Epithelial cell of umbilical artery (primary cell): ENCODE measurements at places on chromosomes 11 and 22. TPM values are rescaled to one million over a fixed set of nuclear protein-coding genes. Genes with fewer than 3 reads are reported as not detected.

FLRT1 gene
- total RNA-seq, result not detected in 2 replicates

KRTAP5-10 gene
- total RNA-seq, result not detected in 2 replicates

P2RY6 gene
- not detected in 2 replicates for total RNA-seq

BUD13 gene
- total RNA-seq, result 17.5 and 22.3 TPM in 2 replicates

CFAP300 gene
- total RNA-seq, result 0.61 TPM in 1 of 2 replicates, not detected in the other

SULT4A1 gene
- 0.32 TPM in 1 of 2 replicates, not detected in the other for total RNA-seq

IL18 gene
- not detected in 2 replicates for total RNA-seq

LRRC56 gene
- total RNA-seq, result 0.30 and 0.32 TPM in 2 replicates

IFITM1 gene
- total RNA-seq, result 18.5 and 92.6 TPM in 2 replicates

KDELR3 gene
- 25.5 and 80.2 TPM in 2 replicates for total RNA-seq

CRYBB1 gene
- total RNA-seq, result not detected in 2 replicates

GLYATL2 gene
- 0.61 TPM in 1 of 2 replicates, not detected in the other for total RNA-seq

SLC16A8 gene
- total RNA-seq, result under 0.01 TPM in 1 of 2 replicates, not detected in the other

TMEM191C gene
- 0.61 TPM in 1 of 2 replicates, not detected in the other for total RNA-seq

TTC36 gene
- 0.65 TPM in 1 of 2 replicates, not detected in the other for total RNA-seq

MCAM gene
- total RNA-seq, result 2,717 and 5,496 TPM in 2 replicates

SWAP70 gene
- 145 and 164 TPM in 2 replicates for total RNA-seq

SF1 gene
- total RNA-seq, result 65.6 and 72.6 TPM in 2 replicates

IL18BP gene
- total RNA-seq, result 7.0 and 9.1 TPM in 2 replicates

CTR9 gene
- 24.4 and 30.2 TPM in 2 replicates for total RNA-seq

SCGB1A1 gene
- total RNA-seq, result not detected in 2 replicates

GNG3 gene
- total RNA-seq, result 0.32 TPM in 1 of 2 replicates, not detected in the other

PATE2 gene
- total RNA-seq, result 0.32 TPM in 1 of 2 replicates, not detected in the other

DGAT2 gene
- total RNA-seq, result 1.2 and 1.3 TPM in 2 replicates

CHST1 gene
- total RNA-seq, result 15.2 and 64.6 TPM in 2 replicates

AQP11 gene
- total RNA-seq, result 0.30 and 0.32 TPM in 2 replicates

MUC2 gene
- total RNA-seq, result not detected in 2 replicates

GRM5 gene
- under 0.01 TPM in 2 replicates for total RNA-seq

KAT5 gene
- total RNA-seq, result 31.8 and 35.4 TPM in 2 replicates

ZNRD2 gene
- total RNA-seq, result 37.5 and 92.2 TPM in 2 replicates

PHF21B gene
- total RNA-seq, result 0.32 TPM in 1 of 2 replicates, not detected in the other

GRAMD4 gene
- total RNA-seq, result 16.6 and 25.5 TPM in 2 replicates

IRAG1 gene
- total RNA-seq, result under 0.01 and 0.46 TPM in 2 replicates

TESMIN gene
- 0.46 and 2.3 TPM in 2 replicates for total RNA-seq

TPBGL gene
- under 0.01 TPM in 1 of 2 replicates, not detected in the other for total RNA-seq

HTR3A gene
- not detected in 2 replicates for total RNA-seq

KMT2A gene
- 14.9 and 40.0 TPM in 2 replicates for total RNA-seq

OR10D3 gene
- not detected in 2 replicates for total RNA-seq

ALDH3B1 gene
- total RNA-seq, result under 0.01 and 0.30 TPM in 2 replicates

RIMBP3C gene
- total RNA-seq, result under 0.01 TPM in 2 replicates

ADAMTS15 gene
- total RNA-seq, result under 0.01 TPM in 2 replicates

KIAA1671 gene
- total RNA-seq, result 14.3 and 20.1 TPM in 2 replicates

TRPM5 gene
- total RNA-seq, result not detected in 2 replicates

IFITM10 gene
- 0.15 TPM in 1 of 2 replicates, not detected in the other for total RNA-seq

TUBA8 gene
- 6.5 and 6.8 TPM in 2 replicates for total RNA-seq

OR5A1 gene
- total RNA-seq, result not detected in 2 replicates

SYCE3 gene
- total RNA-seq, result not detected in 2 replicates

SSTR3 gene
- not detected in 2 replicates for total RNA-seq

MFRP gene
- total RNA-seq, result under 0.01 and 0.15 TPM in 2 replicates

ALG12 gene
- 17.9 and 18.7 TPM in 2 replicates for total RNA-seq
